Right renal pelvis (tissue), 4 donors: ENCODE measurements at places on chromosomes 2 and 18. TPM values are rescaled to one million over a fixed set of nuclear protein-coding genes. Genes with fewer than 3 reads are reported as not detected.

DNA sequence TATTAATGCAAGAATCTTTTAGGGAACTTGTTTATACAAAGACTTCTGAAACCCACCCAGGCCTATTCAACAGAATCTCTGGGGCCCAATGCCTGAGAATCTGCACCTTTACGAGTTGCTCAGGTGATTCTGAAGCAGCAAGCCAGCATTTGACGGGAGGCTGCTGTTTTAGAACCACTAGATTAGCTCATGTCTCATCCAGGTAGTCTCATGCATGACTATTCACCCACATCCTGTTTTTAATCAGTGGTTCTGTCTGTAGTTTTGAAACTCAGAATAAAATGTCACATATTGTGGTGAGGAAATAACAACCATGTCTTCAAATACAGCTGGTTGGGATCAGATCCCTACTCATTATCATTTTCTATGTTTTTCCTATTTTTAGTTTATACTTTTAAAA, 39.5 kb downstream of the CYTIP start:
- no peak for DNase-seq

DNA sequence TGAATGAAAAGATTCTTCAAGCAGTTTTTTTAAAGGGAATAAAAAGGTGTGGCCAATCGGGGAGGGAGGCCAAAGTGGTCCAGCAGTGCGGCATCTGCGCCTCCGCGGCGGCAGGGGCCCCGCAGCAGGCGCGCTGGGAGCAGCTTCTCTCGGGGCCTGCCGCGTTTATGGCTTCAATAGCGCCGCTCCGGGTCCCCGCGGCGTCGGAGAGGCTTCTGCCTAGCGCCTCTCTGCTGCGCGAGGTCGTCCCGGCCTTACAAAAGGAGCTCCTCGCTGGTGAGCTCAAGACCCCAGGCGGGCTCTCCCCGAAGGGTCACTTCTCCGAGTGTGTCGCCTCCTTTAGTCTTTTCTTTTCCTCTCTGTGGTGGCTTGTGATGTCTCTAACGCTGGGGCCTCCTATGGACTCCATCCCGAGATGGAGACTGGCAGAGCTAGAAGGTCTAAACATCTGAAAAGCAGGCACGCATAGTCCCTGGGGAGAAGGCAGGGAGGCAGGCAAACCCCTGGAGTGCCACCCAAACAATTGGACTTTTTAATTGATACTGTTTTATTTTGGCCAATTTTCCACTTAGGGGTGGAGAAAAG, 67.1 kb downstream of the SUMO1 start:
- DNase-seq: no peak

- DNase-seq: no peak
These were observed 103.2 kb downstream of the INHBB start for GRCh38 chr2:120448961-120449810.

- DNase-seq: no peak
These were observed 48.8 kb downstream of the RND3 start for GRCh38 chr2:150438654-150439053.

DNA sequence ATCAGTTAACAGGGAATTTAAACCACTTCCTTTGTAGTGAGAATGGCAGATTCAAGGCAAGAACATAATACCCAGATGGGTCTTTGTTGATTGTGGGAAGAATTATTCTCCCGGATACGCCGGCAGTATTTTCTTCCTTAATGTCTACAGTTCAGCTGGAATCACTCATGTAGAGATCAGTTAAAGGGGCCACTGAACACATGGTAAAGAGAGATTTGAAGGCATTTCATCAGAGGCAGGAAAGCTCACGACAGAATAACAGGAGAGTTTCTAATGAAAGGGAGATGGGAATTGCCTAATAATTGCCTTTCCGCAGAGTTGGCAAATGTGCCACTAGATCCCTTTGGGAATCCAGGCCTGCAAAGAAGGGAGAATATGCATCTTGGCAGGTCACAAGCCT, 327.7 kb upstream of the ZNF804A start:
- DNase-seq: no peak

The ZEB2 gene
- polyA plus RNA-seq: 132 TPM

GRCh38 chr2:60442608-60443007, 110.8 kb downstream of the BCL11A start:
- no peak for DNase-seq

DNA sequence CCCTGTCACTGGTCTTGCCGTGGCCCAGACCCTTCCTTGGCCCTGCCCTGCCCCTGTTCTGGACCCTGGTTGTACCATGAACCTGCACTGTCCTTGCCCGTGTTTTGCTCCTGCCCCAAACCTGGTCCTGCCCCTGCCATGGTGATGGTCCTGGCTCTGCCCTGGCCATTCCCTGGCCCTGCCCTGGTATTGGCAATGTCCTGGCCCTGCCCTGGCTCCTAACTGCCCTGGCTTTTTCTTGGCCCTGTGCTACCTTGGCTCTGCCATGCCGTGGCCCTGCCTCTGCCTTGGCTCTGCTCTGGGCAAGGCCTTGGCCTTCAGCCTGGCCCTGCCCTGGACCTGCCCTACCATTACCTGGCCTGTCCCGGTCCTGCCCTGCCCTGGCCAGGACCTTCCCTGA, 5.5 kb upstream of the ANKRD62 start:
- DNase-seq: no peak

The EFEMP1 gene
- 101 TPM for polyA plus RNA-seq

GRCh38 chr2:31327505-31327904, 87.0 kb downstream of the XDH start:
- DNase-seq: no peak

DNA sequence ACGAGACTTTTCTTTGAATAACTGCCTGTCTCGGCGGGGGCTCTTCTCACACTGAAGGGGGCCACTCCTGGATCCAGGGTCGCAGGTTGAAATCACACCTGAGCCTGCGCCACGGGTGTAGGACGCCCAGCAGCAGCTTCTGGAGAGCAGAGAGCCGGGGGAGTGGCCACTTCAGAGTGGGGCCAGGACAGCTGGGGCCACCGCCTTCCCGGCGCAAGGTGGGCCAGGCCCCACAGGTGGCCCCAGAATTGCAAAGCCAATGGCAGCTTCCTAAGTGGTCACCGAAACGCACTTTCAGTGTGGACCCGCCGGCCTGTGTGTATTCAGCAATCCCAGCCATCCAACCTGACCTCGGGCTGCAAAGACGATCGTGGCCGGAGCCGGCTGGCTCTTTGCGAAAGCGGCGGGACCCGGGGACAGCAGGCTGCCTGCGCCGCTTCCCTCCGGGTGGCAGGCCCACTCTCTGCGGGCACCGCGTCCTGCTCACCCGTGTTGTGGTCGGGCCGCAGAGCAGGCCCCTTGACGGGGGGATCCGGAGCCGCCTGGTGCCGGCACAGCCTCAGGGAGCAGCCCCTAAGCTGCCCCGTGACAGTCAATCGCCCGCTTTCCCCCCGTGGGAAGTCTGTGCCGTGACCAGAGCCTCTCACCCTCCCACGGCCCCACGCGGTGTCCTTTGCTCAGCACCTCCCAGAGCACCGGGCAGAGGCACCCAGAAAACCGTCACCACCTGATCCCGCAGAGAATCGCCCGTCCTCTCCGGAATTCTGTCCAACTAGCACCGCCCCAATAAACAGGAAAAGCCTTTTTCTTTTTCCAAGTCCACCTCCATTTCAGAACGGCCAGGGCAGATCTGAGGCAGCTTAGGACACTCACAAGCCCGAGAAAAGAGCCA, 144.7 kb downstream of the ZNF516 start:
- DNase-seq: no peak

DNA sequence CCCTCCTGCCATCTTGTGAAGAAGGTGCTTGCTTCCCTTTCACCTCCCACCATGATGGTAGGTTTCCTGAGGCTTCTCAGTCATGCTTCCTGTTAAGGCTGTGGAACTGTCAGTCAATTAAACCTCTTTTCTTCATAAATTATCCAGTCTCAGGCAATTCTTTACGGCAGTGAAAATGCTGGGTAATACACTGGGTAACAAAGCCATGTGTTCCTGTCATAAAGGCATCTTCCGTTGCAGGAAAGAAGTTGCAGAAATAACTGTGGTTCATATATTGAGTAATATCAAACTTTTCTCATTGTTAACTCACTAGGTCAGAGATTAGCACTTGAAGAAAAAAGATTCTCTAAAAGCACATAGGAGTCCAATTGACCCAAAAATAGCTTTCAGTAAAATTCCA, 163.9 kb upstream of the HNMT start:
- DNase-seq: no peak

GRCh38 chr2:12261986-12262680, 454.6 kb upstream of the TRIB2 start:
- no peak for DNase-seq

The FNDC4 gene
- 7.3 TPM for polyA plus RNA-seq

DNA sequence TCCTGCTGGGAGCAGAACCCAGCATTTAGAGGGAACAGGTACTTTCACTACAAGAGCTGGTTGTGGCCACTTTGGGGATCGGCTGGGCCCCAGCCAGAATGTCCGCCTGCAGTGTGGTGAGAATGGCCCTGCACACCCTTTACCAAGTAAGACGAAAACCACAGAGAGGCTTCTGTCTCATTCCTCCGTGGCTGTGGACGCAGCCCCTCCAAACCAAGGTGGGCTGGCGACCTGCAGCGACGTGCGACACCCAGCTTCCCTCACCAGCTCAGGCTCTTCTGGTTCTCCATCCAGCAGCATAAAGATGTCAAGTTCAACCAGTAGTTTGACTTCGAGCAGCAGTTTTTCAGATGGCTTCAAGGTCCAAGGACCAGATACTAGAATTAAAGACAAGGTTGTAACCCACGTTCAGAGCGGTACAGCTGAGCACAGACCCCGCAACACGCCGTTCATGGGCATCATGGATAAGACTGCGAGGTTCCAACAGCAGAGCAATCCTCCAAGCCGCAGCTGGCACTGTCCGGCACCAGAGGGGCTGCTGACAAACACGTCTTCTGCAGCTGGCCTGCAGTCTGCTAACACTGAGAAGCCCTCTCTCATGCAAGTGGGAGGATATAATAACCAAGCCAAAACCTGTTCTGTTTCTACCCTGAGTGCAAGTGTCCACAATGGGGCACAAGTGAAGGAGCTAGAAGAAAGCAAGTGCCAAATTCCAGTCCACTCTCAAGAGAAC, 56.2 kb downstream of the WDSUB1 start:
- DNase-seq: no peak

GRCh38 chr2:210551001-210551400, 5.4 kb upstream of the CPS1 start:
- no peak for DNase-seq

GRCh38 chr2:231621051-231621879, 28.6 kb downstream of the TEX44 start:
- DNase-seq: no peak

GRCh38 chr2:189394525-189394924, 46.7 kb upstream of the WDR75 start:
- no peak for DNase-seq

The UGT1A8 gene
- not detected for polyA plus RNA-seq

DNA sequence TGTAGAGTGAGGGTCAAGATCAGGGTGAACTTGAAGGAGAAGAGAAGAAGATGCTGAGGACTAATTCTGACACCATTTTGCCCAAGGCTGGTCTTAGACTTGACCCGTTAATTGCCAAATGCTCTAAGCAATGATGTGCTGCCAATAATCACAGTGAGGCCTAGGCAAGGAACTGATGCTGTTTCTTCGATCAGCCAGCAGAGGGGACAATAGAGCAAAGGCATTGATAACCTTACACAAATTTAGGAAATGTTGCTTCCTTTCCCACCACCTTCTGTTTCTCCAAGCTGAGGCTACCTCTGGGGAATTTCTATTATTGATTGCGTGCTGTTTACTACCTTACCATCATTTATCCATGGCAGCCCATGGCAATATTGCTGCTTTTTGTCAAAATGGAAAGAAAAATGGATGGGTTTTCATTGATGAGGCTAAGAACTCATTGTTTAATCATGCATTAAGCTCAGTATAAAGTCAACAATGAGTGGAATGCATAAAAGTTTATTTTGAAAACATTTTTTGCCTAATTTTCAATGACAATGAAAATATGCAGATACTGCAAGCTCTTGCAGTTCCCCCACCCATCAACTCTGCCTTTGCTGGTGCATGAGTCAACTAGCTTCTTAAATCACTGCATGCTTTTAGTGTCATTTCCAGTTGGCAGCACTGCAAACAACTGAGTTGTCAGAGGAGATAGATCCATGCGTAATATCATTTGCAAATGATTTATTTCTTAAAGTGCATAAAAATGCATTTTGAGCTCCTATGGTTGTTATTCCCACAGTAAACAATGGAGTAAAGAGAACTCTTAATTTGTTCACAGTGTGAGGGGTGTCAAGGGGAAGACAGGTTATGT, 116.4 kb upstream of the NYAP2 start:
- DNase-seq: no peak
